T-helper 1 cell (primary cell): ENCODE measurements at places on chromosomes 11 and 22.

DNA sequence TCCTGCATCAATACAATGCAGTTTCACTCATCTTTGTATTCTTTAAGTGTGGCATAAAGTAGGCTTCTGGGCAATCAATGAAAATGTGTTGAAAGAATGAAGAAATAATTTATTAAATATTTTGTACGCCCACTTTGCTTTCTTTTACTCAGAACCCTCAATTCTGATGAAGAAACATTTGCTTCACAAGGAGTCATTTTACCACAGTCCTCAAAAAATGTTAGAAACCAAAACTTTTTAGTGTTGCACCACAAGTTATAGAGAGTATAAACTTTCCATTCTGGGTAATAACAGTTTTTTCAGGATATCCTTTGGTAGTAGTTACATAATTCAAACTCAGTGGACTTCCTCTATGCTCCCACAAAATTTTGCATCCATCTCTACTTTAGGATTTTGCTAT lies 360.5 kb downstream of the DLG2 start:
- no peak for DNase-seq

DNA sequence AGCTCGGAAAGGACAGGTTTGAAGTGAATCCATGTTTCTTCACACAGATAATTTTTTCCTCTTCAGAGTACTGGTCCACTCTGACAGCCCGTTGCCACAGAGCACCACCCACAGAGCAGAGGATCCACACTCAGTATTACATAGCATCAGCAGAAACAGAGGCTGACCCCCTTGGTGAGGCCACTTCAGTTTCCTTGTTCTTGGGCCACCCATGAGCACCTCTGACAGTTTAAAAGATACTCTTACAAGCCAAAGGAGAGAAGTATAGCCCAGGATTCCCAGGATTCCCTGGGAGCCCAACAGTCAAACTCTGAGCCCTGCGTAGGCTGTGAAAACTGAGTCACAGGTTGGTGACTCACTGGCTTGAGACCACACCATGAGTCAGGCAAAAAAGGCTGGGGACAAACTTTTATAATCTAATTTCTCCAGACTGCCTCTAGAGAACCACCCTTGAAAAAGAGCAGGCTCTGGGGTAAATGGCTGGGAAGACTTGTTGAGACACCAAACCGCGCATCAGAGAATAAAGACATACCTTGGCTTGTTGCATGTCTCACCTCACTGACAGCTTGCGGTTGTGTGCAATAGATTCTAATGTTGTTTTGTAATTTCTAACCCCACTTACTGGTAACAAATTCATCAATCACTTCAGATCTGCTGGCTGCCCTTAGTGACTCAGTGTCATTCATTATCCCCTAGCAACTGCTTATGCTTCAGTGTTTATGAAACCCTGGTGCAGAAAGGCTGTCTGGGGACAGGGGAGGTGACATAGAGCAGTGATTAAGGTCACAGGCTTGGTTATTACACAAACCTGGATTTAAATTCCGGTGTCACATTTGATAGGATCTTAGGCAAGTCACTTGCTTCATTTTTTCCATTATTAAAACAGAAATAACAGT lies 56.9 kb upstream of the PRSS23 start:
- no peak for DNase-seq

GRCh38 chr22:25496396-25497064 lies 67.9 kb upstream of the GRK3 start:
- DNase-seq, result no peak

- no peak for DNase-seq
Measured at GRCh38 chr22:19816372-19817119, 38.1 kb downstream of the GNB1L start.

DNA sequence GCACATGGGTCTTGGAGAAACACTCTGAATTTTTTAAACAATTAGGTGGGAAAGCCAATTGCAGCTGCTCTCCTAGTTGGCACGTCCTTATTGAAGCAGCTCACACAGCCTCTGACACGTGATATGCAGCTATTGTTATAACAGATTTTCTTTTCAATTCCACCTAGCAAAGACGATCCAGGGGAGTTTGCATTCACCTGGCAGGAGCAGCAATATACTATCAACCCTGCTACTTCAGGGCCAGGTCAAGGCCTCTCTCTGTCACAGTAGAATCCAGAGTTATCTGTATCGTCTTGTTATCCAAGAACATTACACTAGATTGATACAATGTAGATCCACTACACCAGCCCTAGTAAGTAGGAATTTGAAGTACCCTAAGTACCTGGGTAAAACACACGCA lies 8.3 kb downstream of the KRTAP5-11 start:
- DNase-seq, result no peak

DNA sequence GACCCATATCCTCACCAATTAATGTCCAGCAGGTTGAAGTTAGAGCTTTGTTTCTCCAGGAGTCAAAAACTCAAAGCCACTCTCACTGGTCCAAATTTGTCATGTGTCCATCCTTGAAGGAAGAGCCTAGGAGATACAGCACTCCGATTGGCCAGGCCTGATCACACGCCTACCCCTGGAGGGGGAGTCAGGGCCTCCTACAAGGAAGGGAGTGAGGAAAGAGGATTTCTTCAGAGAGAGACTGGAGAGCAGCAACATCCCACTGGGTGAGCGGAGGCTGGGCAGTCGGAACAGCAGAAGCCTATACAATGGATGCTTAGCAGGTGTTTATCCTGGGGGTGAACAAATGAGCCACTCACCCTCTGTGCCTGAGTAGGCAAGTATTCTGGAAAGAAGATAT lies 113.9 kb downstream of the TRIM29 start:
- DNase-seq, result no peak

DNA sequence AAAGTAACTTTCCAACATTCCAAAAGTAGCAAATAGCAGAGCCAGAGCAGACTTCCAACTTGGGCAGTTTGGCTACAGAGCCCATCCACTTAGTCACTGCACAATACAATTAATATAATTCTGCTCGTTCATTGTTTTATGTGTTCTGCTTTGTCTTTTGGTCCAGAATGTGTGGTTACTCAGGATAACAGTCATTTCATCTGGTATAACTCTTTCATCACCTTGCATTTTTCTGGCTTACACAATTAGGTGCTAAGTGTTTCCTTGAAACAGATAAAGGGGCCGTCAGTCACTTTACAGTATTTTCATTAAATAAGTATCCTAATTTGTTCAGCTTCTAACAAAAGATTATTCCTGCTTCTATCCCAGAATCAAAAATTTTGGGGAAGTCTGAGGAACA lies 87.2 kb downstream of the LARGE2 start:
- DNase-seq, result no peak

- DNase-seq, result no peak
Measured at GRCh38 chr11:9330387-9331384, 16.3 kb upstream of the TMEM41B start.

- no peak for DNase-seq
Measured at GRCh38 chr11:47354913-47355282, 2.4 kb upstream of the MYBPC3 start.

DNA sequence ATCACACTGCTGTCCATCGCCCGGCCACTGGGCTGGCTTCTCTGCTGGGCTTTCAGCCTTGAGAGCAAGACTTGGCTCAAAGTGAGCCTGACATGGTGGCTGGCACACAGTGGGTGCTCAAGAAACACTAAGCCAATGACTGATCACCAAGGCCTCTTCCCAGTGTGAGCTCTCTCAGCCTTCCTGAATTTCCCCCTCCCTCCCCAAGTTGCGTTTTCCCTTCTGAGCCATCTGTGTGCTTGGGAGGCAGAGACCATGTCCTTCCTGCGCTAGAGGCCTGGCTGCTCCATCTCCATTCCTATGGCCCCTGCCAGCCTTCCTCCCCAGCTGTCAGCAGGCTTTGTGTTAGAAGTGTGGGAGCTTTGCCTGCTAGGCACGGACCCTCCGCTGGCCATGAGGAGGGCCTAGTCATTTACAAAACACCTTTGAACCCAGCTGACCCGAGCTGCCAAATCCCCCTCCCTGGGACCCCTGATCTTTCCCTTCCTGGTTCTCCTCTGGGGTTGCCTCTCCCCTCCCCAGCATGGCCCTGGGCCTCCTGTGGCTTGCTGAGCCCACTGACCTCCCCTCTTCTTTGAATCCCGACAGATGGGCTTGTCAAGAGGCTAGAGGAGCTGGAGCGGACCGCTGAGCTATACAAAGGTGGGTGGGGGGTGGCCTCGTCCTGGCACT lies 13.2 kb downstream of the PICK1 start:
- DNase-seq, result no peak

DNA sequence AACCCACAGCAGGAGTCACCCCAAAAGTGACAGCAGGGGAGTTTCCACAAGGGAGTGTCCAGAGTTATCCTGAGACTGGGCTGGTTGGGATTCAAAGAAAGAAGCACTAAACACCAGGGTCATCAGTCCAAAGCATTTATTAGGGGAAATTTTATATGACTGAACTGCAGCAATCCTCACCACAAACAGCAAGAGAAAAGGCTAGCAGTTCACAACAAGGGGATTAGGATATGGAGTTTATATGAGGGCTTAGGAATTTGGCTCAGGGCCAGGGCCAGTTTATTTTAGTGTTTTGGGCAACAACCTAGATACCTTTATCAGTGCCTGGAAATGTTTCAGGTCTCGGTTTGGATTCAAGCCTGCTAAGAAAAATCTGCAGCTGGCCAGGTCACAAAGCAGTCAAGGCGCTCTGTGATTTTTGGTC lies 4.6 kb upstream of the TMEM126A start:
- no peak for DNase-seq

GRCh38 chr22:28742562-28742962 lies 723 bp downstream of the HSCB start:
- DNase-seq, result no peak

DNA sequence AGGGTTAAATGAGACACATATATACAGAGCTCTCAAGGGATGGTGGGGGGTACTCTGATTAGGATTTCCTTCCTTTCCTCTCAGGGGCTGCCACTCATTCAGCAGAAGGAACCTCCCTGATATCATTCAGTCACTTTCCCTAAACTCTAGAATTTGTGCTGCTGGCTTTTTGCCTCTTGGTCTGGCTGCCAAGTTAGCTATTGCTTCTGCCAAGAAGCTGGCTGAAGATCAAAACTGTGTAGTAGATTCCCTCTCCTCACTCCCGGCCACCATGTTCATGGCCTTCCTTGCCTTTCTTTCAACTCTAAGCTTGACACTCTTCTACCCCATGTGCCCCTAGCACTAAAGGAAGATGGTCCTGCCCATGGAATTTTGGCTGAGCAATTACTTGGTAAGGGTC lies 18.7 kb downstream of the SLC6A5 start:
- DNase-seq, result no peak

- no peak for DNase-seq
Measured at GRCh38 chr22:34326901-34327300, 406.6 kb upstream of the LARGE1 start.

DNA sequence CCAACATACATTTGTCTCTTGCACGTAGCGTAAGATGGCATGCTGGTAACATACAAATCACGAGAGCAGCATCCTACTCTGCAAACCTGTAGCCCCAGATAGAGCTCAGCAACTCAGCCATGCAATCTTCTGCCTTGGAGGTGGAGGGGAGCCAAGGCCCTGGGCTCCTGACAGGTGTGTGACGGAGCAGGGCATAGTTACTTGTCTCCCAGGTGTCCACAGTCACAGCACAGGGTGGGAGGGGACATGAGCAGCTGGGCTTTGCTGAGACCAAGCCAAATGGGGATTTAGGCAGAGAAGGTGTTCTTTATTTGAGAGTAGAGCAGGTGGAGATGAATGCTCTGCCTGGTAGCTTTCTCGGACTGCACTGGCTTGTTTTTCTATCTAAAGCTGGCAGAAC lies 111.7 kb downstream of the TEAD1 start:
- DNase-seq, result no peak

- DNase-seq, result no peak
Measured at GRCh38 chr11:10865837-10866270, 8.0 kb upstream of the ZBED5 start.

GRCh38 chr22:19631899-19632667 lies 82.2 kb upstream of the SEPTIN5 start:
- DNase-seq, result no peak

DNA sequence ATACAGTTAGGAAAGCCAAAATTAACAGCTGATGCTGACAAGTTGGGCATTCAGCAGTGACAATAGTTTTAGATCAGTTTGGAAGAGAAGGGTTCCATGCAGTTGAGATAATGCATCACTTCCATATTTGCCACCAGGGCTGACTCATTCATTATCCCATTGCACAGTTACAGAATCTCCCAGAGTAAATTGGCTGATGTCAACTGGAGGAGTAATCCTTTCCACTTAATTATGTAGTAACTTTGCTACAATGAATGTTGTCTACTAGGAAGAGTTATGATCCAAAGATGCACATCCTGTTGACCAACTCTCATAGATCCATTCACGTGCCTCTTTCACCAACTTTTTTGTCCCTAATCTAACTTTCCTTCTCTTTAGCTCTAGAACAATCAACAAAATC lies 123.3 kb upstream of the LUZP2 start:
- no peak for DNase-seq

- no peak for DNase-seq
Measured at GRCh38 chr11:9875399-9875798, 211.5 kb downstream of the SWAP70 start.

GRCh38 chr11:22703040-22703439 lies 36.6 kb downstream of the GAS2 start:
- DNase-seq, result peak; percentile 31

DNA sequence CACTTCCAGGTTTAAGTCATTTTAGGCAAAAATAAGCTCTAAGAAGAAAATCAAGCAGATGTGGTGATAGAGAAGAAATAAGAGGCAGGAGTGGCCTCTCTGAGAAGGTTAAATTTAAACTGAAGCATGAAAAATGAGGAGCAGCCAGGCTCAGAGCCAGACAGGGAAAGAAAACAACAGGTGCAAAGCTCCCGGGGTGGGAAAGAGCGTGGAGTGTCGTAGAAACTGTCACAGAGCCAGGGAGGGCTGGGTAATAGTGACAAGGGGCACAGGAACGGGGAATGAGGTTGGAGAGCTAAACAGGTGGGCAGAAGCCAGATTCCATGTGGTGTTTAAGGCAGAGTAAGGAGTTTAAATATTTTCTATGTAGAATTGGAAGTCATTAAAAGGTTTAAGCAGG lies 132.1 kb upstream of the BLID start:
- DNase-seq, result no peak

DNA sequence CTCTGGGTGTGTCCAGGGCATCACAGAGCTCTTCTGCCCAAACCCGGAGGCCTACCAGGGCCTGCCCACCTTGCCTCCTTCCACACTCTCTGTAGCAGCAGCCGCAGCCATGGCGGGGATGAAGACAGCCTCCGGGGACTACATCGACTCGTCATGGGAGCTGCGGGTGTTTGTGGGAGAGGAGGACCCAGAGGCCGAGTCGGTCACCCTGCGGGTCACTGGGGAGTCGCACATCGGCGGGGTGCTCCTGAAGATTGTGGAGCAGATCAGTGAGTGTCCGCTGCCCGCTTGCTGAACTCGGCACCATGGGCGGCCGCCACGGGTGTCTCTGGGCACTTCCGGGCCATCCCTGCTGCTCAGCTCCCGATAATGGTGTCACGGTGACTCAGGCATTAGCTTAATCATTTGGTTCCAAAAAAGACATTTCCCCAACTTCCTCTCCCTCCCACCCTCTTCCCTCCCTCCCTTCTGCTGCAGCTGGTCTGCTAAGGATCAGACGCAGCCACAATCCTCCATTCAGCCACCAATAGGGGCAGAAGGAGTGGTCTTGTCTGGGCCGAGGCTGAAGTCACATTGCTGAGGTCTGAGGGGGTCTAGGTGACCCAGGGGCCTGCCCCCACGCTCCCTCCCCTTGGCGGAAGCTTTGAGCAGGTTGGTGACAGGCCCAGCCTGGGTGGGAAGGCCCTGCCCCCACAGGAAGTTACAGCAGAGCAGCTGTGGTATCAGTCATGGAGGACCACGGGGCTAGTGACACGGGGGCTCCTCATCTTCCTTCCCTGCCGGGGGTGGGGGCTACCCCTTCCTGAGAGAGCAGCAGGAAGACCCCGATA lies 950 bp downstream of the FERMT3 start:
- DNase-seq, result peak; percentile 39
